ENCODE measurements at places on chromosomes 3 and 15.

- DNase-seq: peak; percentile 86
These were observed 32.3 kb downstream of the TMOD3 start for GRCh38 chr15:51861557-51862359.

- peak; percentile 47 for DNase-seq
These were observed 44.1 kb downstream of the STARD5 start for GRCh38 chr15:81279621-81280485.

DNA sequence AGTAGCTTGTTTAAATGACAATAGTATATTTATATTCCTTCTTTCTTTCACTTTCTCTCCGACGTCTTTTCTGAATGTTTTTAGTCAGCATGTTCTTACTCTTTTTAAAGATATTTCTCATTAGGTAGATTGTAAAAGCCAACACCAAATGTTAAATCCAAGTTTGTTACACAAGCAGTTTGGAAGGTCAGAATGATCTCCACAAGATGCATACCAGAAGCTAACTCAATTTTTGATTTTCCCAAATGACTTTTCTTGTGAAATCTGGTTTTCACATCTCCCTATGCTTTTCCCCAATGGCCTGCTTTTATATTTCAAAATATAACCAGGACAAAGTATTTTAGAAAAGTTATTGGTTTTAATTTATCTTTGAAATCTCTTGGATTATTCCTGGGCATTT is 49.7 kb upstream of the TPRG1 start:
- DNase-seq: no peak

GRCh38 chr15:49751191-49751590 is 130.3 kb downstream of the DTWD1 start:
- DNase-seq: no peak

- no peak for DNase-seq
These were observed 528.2 kb downstream of the ZIC1 start for GRCh38 chr3:147937341-147937740.

DNA sequence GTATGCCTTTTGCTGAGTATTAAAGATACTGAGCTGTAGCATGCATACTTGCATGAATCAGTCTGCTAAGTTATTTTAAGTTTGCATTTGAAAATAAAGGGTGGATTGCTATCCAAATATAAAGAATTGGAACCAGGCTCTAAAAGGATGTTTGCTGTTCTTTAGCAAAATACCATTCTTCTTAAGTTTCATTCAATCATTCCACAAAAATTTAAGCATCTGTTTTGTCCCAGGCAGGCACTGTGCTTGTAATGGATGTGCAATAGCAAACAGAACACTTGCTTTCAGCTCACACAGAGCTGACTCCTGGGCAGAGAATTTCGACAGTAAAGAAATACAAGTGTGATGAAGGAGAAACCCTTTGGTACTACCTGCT is 151.1 kb downstream of the PGPEP1L start:
- DNase-seq: no peak

GRCh38 chr15:68186671-68187397 is 18.3 kb downstream of the CALML4 start:
- no peak for DNase-seq

All from dermis microvascular lymphatic vessel endothelial cell (primary cell).